ENCODE measurements at places on chromosomes 2 and 18.

- no peak for DNase-seq
Measured at GRCh38 chr2:161994761-161995520, 79.1 kb downstream of the DPP4 start.

DNA sequence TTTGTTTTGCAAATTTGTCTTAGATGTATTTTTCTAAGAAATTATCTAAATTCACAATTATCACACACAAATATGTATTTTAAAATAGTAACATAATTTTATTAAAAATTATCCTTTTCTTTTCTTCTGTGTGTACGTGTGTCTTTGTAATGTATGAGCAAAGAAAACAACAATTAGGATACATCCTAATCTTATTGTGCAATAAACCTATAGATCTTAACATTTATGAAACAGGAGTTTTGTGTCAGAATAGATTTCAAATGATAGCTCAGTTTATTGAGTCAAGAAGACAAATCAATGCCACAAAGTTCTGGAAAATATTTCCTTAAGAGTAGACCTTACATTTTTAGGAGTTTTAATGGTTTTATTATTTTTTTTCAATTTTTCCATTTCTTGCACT, 212.2 kb downstream of the KCNJ3 start:
- no peak for DNase-seq

DNA sequence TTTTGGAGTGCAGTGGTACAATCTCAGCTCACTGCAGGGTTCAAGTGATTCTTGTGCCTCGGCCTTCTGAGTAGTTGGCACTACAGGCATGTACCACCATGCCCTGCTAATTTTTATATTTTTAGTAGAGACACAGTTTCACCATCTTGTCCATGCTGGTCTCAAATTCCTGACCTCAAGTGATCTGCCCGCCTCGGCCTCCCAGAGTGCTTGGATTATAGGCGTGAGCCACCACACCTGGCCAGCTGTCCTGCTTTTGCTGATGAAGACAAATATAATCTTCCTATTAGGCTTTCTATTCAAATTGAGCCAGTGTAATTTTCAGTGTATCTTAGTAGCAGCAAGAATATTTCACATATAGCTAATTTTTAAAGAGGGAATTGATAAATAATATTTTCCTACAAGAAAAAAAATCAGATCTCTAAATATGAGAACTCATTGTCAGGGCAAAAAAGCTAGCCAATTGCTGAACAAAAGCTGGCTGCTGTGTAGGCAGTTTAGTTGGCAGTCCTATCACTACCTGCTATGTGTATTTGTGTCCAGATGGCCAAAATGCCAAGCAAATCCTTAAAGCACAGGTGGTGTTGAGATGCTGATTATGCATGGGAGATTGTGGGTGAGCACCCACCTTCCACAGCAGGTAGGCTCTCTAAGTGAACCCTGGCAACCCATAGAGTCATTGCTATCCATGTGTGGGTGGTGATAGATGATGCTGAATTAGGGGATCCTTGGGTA, 60.8 kb upstream of the STAM2 start:
- no peak for DNase-seq

DNA sequence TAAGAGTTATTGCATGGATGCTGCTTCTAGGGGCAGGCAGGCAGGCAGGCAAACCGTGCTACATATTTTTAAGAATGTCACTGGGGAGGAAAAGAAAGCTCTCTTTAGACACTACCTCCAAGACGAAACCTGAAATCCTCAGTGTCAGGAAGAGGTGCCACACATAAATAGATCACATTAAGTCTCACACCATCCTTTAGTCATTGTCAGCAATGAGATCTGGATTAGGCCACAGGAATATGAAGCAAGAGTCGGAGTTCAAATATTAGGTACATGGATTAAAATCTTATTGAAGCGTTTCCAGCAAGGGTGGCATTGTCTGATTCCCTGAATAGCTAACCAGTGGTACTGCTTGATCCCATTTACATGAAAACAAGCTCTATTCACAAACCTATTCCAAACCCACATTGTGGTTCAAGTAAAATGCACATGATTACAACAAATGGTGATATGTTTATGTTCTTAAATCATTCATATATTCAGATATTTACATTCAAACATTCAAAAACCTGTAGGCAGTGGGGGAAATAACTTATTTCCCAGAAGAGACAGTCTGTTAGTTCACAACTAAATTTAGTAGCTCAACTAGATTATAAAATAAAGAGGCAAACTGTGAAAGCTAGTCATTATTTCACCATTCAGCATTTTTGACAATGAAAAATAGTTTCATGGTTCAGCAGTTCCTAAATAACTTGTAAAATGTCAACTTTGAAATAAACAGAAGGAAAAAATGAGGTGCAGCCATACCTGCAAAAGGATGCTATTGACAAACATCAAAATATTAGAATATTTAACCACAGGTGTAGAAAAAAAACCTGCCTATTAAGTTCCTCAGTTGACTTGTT, 195.4 kb upstream of the SIX3 start:
- DNase-seq: no peak

DNA sequence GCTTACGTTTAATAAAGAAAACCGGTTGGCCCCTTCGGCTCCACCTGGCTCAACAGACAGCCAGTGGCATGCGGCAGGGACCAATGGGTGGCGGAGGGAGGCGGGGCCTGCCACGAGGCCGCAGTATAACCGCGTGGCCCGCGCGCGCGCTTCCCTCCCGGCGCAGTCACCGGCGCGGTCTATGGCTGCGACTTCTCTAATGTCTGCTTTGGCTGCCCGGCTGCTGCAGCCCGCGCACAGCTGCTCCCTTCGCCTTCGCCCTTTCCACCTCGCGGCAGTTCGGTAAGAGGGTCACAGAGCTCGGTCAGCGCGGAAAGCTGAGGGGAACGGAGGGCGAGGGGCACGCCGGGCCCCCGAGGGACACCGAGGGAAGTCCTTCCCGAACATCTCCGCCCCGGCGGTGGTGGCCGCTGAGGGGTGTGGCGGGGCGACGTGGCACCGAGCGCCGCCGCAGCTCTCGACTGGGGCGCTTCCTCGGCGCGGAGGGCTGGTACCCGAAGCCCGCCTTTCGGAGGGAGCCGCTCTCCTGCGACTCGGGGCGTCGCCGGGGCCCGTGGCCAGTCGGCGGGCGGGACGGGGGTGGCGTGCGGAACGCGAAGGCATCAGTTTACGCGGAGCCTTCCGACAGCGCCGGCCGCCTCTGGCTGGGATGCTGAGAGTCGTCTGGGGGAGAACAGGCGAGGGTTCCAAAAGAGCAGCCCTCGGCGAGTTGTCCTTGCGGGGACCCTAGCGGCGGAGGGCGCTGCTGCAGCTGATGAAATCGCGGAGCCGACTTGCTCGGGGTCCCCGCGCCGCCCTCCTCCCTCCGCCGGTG, at the start of gene MTHFD2:
MTHFD2 (plus strand) TSS at position 155 of the 814 bp plus-strand sequence; CDS start at position 182, 27 bp downstream.
- DNase-seq: peak; percentile 83

- DNase-seq: no peak
Measured at GRCh38 chr2:175889701-175890302, 112.3 kb downstream of the LNPK start.

- DNase-seq: no peak
Measured at GRCh38 chr2:236915186-236915585, 170.5 kb upstream of the COPS8 start.

DNA sequence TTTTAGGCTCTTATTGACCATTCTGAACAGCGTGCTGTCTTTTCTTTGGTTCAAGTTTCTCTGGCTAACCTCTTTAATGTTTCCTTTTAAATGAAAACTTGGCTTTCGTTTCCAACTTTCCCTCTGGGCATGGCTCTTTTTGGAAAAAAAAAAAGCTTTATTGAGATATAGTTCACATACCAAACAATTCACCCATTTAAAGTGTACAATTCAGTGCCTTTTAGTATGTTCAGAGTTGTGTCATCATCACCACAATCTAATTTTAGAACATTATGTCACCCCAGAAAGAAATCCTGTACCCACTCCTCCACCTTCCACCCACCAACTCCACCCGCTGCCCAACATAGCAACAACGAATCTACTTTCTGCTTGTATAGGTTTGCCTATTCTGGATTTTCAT, 322.4 kb downstream of the ADCYAP1 start:
- DNase-seq: no peak

DNA sequence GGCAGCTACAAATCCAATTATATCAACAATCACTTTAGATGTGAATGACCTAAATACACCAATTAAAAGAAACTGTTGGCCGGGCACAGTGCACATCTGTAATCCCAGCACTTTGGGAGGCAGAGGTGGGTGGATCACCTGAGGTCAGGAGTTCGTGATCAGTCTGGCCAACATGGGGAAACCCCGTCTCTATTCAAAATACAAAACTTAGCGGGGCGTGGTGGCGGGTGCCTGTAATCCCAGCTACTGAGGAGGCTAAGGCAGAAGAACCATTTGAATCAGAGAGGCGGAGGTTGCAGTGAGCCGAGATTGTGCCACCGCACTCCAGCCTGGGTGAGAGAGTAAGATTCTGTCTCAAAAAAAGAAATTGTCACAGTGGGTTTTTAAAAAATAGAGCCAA, 49.5 kb downstream of the ATL2 start:
- DNase-seq: no peak

DNA sequence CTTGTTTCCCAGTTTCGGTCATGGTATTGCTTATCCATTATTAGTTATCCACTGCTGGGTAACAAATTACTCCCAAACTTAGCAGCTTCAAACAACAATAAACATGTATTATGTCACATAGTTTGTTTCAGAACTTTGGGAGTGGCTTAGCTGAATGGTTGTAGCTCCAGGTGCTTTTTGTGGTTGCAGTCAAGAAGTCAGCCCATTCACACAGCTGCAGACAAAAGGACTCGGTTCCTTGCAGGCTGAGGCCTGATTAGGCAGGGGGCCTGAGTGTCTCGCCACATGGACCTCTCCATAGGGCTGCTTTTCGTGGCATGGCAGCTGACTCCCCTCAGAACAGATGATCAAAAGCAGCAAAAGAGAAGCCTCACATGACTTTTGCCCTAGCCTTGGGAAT, 58.2 kb upstream of the ITGA4 start:
- DNase-seq: no peak

DNA sequence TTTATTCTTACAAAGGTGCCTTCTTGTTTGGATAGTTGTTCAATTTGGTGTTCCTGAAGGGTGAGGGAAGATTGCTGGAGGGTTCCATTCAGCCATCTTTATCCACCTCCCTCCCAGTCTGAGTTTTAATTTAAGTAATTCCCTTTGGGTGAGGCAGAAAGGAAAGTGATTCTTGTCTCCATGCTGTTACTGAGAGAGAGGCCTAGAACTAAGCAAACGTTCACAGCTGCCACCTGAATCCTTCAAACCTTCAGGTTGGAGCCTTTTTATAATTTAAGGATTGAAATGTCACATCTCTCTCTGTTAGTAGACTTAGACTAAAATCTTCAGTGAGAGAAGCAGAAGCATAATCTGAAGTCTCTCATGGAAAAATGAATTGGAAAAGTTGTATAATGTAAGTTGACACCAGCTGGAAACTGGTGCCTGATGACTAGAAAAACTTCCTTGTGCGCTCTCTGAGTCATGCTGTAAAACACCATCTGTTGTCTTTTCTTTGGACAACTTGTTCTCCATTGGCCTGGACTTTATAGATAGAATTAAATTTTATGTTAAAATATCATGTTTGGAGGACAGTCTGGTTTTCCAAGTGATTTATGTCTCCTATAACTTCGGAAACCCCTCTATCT, 14.6 kb downstream of the STRADB start:
- DNase-seq: no peak

- no peak for DNase-seq
Measured at GRCh38 chr18:62832282-62832681, 116.9 kb downstream of the PHLPP1 start.

GRCh38 chr2:106990297-106990696, 104.3 kb upstream of the ST6GAL2 start:
- no peak for DNase-seq

DNA sequence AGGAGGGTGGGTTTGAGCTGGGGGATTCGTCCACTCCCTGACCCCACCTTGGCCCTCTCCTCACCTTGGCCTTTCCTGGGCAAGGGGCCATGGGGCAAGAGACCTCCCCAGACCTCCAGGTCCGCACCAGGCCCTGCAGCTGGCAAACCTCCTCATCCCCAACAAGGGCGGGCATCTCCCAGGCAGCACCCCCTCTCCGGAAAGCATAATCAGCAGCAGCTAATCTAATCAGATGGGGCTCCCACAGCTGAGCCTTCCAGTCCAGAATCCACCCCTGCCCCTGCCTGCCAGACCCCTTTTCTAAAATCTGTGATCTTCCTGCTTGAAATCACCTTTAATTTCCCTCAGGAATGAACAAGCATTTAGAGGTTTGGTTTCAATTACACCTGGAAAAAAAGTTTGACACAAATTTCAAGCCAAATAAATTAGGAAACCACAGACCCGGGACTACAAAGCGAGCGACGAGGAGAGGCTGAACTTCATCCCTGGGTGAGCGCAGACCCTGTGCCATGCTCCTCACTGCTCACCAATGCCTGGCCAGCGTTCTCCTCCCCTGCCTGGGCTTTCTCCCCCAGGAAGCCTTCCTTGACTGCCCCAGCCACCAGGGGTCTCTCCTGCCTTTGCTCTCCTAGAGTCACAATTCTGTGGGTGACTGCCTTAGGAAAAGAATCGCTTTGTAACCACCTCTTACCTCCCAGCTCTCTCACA, 143.0 kb upstream of the MYCN start:
- DNase-seq: no peak

GRCh38 chr2:27018142-27018541, 14.6 kb upstream of the TMEM214 start:
- DNase-seq: no peak

DNA sequence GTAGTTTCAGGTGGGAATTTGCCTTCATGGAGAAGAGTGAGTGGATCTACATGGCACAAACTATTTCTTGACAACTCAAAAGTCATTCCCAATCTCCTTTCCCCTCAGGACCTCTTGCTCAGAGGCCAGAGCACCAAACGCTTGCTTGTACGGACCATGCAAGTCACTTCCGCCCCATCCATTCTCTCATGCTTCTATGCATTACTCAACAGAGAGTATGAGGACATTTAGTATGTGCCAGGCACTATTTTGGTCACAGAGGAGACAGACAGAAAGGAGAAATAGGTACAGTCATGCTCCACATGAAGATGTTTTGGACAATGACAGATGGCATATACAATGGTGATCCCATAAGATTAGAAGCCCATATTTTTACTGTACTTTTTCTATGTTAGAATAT, 117.5 kb downstream of the ACTR3 start:
- no peak for DNase-seq
